RPMI7951 (cell line): ENCODE measurements at places on chromosomes 7 and 10. TPM values are rescaled to one million over a fixed set of nuclear protein-coding genes. Genes with fewer than 3 reads are reported as not detected.

DNA sequence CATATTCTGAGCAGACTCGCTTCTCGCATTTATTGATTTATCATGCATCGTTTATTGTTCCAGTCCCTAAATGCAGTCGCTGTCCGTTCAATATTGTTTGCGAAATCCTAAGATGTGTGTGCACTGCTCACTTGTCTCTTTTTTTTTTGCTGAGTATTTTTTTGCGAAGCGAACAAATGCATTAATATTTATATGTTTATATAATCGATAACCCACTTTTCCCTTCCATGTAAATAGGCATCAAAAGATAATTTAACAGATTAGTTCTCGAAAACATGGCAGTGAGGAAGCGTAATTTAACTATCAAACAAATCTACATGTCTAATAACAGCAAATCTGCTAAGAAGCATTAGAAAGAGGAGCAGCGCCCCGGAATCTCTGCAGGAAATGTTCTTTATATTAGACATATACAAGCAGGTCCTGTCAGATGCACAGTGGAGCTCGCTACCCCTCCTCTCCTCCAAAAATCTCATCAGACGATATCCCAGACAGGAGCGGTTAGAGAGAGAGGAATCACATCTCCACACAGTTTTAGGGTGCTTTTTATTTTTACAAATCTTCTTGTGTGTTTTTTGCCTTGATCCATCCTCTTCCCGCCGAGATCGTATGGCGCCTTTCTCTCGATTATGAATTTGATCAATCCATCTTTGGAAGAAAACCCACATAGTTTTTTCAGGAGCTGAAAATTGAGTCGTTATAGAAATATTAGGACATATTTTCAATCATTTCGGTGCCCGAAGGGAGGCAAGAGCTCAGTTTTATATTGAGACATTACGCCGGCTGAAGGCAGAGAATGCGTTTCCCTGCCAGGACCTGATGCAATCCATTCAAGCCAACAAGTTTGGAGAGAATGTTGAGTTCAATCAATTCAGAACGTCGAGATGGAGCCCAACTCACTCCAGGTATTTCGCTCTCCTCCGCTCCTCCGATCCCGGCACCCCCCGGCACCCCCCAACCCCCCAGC, at the start of gene ARID5B:
TSS of gene ARID5B (plus strand) at position 871 of the 964 bp plus-strand sequence. CDS start at position 882, 11 bp downstream.
- DNase-seq = peak; percentile 75

GRCh38 chr10:57785546-57785945, 482.1 kb downstream of the IPMK start:
- DNase-seq = no peak

DNA sequence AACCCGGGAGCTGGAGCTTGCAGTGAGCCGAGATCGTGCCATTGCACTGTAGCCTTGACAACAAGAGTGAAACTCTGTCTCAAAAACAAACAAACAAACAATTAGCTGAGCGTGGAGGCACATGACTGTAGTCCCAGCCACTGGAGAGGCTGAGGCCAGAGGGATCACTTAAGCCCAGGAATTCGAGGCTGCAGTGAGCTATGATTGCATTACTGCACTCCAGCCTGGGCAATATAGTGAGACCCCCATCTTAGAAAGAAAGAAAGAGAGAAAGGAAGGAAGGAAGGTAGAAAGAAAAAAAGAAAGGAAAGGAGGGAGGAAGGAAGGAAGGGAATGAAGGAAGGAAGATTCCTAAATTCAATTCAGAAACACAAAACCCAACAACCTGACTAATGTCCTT, 141.3 kb upstream of the TNRC18 start:
- peak; percentile 28 for DNase-seq

DNA sequence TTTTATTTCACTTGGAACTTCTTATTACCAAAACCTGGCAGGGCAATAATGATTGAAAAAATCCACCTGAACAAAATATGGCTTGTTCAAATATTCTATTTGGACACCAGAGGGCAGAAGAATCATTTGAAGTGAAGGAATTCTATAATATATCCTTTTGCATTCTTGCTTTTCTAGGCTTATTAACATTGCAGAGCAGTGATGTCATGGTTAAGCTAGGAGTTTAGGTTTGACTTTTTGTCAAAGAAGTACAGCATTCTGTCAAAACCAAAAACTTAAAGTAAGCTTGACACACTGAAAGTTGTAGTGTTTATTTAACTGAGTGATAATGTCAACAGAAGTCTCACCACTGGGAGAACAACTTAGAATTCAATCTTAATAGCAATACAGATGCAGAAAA, 156.0 kb downstream of the SEMA3D start:
- peak; percentile 21 for DNase-seq

GRCh38 chr7:363626-364025, 73.7 kb downstream of the FOXL3 start:
- DNase-seq = no peak

GRCh38 chr7:139776486-139777132, 1.2 kb downstream of the HIPK2 start:
- DNase-seq = peak; percentile 47

DNA sequence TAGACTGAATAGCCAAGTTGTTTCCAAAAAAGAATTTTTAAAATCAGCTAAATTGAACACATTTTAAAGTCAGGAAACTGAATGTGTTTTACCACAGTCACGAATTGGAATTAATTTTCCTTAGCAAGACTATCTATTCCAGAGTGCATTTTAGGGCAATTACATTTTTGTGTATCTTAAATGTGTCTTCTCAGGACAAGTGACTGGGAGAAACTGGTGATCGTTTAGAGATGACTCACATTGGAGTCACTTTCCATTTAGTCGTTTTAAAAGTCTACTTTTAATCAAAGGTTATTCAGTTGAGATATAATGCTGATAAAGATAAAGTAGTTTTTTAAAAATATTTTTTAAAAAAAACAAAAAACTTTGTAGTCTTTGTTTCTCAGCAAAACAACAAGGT, 191.7 kb upstream of the SLC26A5 start:
- no peak for DNase-seq

GRCh38 chr10:70593513-70593890, 9.0 kb downstream of the PRF1 start:
- DNase-seq = no peak

GRCh38 chr10:3239066-3239919, 66.7 kb upstream of the PITRM1 start:
- DNase-seq = peak; percentile 63

DNA sequence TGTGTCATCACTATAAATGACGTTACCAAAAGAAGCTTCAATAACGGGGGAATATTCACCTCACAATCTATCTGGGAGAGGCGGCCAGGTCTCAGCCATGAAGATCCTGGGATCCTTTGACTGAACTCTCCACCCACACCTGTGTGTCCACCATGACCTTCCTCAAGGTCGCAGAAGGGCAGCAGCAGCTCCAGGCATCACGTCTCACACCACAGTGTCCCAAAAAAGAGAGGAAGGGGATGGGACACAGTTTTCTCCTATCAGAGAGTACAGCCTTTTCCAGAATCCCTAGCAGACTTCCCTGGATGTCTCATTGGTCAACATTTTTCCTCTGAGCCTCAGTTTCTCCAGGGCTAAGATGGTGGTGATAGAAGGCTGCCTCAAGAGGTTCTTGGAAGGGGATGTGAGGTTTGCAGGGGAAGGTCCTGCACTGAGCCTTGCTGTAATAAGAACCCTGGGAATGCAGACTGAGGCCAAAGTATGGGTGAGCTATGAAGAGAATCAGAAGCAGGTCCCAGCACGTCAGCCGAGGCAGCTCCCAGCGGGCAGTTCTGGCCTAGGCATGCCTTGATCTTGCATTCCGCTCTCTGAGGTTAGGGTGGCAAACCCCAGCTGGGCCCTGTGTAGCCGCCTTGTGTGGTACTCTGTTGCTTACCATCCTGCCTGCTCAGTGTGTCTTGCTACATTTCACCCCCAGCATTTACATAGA, 63.8 kb downstream of the COL26A1 start:
- DNase-seq = no peak

DNA sequence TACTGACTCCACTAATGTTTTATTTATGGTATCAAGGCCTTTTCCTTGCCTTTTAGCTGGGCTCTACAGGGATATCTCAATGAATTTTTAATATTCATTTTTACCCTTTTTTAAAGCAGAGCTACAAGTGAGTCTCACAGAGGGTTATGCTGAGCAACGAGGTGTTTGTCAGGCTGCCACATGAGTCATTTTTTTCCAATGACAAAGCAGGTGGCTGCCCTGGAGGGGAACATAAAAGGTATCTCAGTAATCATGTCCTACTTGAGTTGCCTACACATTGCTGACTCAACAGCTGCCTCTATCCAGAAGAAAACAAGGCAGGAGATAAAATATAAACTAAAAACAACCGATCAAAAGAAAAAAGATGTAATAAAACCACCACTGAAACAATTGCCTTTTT, 1004.9 kb upstream of the POT1 start:
- DNase-seq = no peak

- no peak for DNase-seq
Measured at GRCh38 chr7:68015122-68015977, 1018.7 kb downstream of the TYW1 start.

- no peak for DNase-seq
Measured at GRCh38 chr10:132470410-132471124, 67.0 kb upstream of the INPP5A start.

DNA sequence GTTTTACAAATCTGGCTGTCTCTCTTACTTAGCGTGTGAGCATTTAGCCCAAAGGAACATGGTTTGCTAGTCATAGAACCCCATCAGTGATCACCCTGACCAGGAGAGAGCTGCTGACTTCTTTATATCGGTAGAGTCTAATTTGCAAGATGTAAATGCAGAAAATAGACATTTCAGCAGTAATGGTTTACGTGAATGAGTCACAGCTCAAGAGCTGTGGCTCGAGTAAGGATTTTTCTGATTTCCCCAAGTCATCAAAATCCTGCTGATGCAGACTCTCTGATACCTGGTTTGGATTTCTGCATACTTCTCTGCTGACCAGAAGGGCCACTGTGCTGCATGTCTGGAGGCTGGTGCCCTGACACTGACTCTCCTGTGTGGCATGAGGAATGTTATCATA, 25.7 kb downstream of the NUB1 start:
- no peak for DNase-seq

- no peak for DNase-seq
Measured at GRCh38 chr7:110808361-110808760, 282.6 kb upstream of the LRRN3 start.

DNA sequence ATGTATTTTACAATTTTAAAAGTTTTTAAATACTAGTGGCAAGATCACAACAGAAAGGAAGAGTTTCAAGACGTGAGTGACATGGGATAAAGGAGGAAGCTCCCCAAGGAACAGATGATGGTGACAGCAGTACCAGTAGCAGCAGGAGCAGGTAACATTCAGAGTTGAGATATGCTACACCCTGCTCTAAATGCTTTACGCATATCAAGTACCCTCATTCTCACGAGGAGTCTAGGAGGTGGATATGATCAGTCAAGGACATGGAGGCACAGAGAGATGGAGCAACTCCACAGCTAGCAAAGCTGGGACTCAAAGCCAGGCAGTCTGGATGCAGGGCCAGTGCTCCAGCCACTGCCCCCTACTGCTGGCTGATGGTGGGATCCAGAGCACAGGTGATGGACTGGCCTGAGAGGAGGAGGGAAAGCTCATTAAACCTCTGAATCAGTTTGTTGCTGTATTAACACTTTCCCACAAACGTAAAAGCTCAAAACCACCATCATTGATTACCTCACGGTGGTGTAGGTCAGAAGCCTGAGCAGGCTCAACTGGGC, 17.5 kb downstream of the RP9 start:
- no peak for DNase-seq

DNA sequence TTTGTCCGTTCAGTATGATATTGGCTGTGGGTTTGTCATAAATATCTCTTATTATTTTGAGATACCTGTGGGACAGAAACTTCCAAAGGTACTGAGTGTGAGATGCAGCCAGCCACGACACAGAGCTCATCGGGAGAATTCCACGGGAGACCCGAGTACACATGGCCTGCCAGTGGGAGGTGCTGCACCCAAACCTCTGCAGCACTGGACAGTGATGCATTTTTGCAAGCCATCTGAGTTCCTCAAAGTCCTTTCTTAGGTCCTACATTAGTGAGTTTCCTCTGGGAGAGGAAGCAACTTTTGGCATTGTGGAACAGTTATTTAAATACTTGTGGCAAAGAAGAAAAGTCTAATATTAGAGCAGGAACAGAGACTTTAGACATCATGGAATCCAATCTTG, 77.5 kb downstream of the ARID5B start:
- no peak for DNase-seq

The WEE2 gene
- total RNA-seq = not detected in 2 replicates

The VPS41 gene
- total RNA-seq = 27.2 and 47.6 TPM in 2 replicates

The KCND2 gene
- not detected in 2 replicates for total RNA-seq

The EVX1 gene
- not detected in 2 replicates for total RNA-seq
